ENCODE measurements at places on chromosomes 16 and 17. TPM values are rescaled to one million over a fixed set of nuclear protein-coding genes. Genes with fewer than 3 reads are reported as not detected.

GRCh38 chr17:2214929-2215615 is 88.5 kb downstream of the SMG6 start:
- DNase-seq = peak; percentile 69

DNA sequence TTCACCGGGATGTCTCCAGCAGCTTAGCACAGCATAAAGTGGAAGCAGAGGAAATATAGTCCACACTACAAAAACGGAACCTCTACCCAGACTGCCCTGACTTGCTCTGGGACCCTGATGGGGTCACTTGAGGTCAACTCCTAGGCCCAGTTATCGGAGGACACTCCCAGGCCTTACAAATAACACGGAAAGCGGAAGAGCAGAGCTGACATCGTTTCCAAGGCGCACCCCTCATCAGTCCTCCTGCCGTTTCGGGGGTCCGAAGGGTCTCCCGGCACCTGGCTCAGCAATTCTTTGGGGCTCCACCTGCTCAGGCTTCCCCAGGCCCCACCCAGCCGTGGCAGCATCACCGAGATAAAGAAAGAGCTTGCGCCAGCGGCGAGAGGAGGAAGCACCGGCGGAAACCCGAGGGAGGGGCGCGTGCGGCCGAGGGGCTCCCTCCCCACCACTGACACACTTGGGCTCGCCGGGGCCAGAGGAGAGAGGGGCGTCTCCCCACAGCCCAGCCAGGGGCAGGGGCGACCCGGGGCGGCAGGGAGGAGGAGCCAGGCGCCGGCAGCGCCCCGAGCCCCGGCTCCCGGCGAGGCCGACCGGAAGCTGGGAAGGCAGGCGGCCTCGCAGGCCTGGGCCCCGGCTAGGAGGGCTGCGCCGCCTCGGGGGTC is 727 bp downstream of the CORO7 start:
- peak; percentile 64 for DNase-seq

The CDC6 gene
- total RNA-seq = 1.9 TPM

DNA sequence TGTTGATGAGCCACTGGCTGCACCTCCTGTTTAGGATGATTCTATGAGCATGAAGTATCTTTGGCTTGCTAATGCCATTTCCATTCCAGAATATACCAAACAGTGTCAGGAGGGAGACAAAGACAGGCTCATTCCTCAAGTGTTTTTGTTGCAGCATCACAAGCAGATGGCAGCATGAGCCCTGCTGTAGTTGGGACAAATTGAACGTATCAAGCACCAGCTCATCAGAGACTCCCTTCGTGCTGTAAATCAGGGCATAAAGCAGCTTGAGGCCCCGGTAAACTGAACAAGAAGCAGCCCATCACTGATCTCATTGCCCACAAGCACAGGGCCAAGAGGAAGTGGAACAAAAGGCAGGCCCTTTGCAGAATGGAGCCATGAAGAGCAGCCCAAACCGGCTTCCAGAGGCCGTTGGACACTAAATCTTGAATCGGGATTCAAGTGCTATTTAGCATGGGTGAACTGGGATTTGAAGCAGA is 45.9 kb upstream of the HS3ST3A1 start:
- no peak for DNase-seq

DNA sequence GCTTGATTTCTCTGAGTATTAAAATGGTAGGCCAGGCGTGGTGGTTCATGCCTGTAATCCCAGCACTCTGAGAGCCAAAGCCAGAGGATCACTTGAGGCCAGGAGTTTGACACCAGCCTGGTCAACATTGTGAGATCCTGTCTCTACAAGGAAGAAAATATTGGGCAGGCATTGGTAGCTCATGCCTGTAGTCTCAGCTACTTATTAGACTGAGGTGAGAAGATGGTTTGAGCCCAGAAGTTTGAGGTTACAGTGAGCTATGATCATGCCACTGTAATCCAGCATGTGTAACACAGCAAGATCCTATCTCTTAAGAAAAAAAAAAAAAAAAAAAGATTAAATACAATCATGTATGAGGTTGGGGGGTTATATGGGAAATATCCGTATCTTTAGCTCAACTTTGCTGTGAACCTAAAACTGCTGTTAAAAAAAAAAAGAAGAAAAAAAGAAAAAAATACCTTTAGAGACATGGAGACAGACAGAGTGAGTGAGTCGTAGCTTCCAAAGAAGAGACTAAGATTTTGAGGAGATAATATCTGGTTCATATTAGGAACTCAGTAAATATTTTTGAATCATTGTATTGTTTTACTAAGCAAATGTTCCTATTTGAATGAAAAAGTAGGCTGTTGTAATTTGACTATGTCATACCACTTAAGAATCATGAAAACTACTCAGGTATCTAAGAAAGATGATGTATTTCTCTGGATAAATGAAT is 325.7 kb upstream of the TBX2 start:
- DNase-seq = no peak

DNA sequence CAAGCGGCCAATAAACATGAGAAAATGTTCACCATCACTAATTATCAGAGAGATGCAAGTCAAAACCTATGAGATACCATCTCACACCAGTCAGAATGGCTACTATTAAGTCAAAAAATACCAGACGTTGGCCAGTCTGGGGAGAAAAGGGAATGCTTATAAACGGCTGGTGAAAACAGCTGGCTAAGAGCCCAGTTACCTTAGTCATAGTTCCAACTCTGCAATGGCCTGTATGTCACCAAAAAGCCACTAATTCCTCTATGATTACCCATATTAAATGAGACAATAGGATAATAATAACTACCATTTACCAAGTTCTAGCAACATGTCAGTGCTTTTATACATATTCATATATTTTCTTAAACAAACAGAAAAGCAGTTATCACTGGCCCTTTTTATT is 42.9 kb upstream of the CDRT4 start:
- DNase-seq = no peak

DNA sequence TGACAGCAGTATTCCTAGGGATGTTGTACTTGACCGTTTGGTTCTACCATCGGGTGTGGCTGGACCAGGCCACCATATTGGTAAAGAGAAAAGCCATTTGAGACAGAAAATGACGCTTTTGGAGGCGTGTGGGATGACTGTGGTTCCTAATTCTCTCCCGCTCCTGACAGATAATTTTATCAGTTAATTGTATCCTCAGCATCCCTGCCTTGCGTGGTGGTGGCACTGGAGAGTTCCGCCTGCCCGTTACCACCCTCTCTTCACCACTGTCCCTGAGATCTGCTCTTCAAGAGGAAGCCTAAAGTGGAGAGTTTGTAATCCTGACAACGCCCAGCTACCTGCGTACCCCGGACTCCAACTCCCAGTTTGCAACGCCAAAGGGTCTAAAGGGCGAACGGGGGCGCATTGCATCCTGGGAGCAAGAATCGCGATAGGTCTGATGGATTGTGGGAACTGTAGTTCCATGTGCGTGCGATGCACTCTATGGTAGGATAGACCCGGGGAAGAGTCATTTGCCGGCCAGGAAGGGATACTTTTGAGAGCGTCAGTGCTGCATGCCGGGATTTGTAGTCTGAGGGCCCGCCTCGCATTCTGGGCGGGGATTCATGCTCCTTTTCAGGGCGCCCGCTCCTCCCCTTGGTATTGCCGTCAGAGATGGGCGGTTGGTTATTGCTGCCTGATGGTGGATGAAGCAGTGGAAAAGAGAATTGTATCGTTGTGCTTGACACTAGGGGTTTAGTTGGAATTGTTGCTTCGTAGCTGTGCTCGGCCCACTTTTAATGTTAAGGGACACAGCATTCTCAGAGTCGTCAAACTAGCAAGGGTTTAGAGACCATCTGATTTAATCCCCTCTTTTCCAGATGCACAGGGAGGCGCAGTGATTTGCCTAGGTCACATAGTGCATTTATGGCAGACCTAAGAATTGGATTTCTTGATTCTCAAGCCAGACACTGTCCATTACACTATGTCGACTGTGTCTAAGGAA is 965 bp upstream of the PHF12 start:
- peak; percentile 97 for DNase-seq

The TBC1D3H gene
- not detected for total RNA-seq

DNA sequence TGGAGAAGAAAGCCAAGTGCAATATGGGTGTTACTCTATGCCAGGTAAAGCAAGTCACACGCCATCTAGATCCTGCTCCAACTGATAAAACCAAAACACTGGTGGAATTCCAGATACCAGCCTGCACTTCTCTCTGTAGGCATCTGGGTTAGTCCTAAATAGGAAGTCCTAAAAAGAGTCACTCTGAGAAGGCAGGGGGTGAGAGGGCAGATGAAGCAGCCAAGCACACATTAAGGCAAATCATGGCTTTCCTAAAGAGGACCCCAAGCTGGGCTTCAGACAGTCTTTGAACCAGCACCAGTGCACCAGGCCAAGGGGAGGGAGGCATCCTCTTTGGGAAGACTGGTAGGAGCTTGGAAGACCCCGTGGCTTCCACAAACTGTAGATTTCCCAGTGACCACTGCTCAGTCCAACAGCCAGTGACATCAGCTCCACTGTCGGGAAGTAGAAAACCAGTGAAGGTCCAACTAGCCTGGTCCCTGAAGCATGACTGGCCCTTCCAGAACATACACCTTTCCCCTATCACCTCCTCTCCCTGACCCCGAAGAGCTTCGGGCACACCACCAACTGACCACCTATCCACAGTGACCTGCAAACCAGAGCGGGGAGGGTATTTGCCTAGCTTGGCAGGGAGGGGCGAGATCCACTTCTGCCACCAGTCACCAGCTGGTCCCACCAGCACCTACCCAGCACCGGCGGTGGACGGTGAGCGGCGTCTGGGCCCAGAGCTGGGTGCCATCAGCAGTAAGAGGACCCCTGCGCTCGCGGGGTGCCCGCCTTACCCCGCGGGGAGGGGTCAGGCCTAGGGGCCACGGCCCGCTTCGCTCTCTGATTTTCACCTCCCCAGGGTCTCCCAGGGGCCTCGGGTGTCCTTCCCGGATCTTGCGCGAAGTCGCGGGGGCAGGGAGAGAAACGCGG is 1.0 kb downstream of the LITAF start:
- no peak for DNase-seq

GRCh38 chr16:11032922-11033291 is 88.5 kb downstream of the CLEC16A start:
- DNase-seq = peak; percentile 41

The CBX8 gene
- 5.9 TPM for total RNA-seq

- no peak for DNase-seq
Measured at GRCh38 chr16:86809458-86809955, 231.2 kb downstream of the FOXL1 start.

DNA sequence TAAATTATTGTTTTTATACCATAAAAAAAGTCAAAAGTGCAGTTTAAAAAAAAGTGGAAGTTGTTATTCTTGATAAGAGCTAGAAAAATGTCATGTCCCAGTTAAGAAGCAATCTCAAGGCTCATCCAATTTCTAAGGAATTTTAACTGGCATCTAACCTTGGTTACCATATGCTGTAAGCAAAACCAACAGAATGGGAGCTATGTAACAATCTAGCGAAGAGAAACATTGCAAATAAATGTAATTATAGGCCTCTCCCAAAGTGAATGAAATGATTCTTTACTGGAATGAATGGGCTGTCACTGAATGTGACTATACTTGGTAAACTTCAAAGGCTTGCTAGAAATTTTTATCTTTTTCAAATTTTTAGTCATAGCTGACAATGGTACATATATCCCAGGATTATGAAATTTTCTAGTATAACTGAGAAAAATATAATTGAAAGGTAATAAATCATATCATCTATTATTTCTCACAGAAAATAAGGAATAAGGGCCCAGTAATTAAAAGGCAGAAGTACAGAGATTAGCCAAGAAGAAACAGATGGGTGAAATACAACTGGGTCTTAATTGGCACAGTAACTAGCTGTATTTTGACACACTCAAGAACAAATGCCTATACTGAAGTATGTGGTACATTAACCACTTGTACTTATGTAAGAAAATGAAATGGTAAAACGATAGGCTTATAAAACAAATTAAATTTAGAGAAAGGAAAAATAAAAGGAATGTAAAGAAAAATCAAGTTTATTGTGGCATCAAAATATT is 61.5 kb downstream of the NETO2 start:
- no peak for DNase-seq

GRCh38 chr17:66474806-66475497 is 172.5 kb downstream of the PRKCA start:
- no peak for DNase-seq

The DUXB gene
- not detected for total RNA-seq

- no peak for DNase-seq
Measured at GRCh38 chr17:67983383-67983688, 12.9 kb downstream of the C17orf58 start.

GRCh38 chr17:59753522-59754467 is 46.3 kb downstream of the VMP1 start:
- no peak for DNase-seq

DNA sequence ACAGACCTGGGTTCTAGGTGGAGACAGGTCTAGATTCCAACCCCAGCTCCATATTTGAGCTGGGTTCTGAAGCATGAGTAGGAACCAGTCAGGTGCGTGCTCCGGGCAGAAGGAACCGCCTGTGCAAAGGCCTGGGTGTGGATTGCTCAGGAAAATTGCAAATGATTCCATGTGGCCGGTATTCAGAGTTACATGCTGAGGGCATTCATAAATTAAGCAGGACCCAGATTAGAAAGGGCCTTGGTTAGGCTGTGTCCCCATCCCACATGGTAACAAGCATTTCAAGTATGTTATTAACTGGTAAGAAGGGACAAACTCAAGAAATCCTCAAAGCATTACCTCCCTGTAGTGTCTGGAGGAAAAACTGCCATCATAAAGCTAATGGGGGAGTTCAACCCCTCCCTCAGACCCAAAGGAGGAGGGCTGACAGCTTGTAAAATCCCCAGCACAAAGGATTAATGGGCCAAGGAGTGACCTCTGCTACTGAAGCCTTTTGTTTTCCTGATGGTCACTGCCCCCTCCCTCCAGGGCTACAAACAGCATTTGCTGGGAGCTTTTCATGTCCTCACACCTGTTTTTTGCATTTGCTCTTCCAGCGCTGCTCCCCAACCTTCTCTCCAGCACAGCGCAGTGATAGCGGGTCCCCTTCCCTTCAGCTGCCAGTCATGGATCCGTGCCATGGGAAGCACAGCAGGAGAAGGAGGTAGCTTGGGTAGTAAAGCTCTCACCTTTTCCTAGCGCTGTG is 218.0 kb downstream of the C16orf95 start:
- DNase-seq = no peak

DNA sequence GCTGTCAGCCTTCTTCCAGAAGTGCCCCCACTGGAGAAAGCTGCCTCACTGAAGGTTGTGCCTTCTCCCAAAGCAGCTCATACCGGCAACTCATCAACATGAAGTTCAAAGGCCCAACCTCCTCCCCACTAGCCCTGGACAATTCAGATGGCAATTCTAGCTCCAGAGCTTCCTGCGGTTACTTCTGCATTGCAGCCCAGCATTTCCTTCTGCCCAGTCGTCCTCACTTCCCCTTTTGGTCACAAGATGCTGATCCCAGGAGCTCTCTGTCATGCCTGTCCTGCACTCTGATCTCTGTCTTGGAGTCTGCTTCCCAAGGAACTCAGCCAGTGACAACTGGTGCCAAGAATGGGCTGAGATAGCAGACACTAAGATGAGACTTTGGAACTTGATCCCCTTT is 178.2 kb upstream of the SOX9 start:
- no peak for DNase-seq

The EFCAB5 gene
- 0.09 TPM for total RNA-seq
